ENCODE measurements at places on chromosomes 1 and 21. TPM values are rescaled to one million over a fixed set of nuclear protein-coding genes. Genes with fewer than 3 reads are reported as not detected.

WARS2 gene
- total RNA-seq = 17.3 TPM

CD53 gene
- total RNA-seq = not detected

SSR2 gene
- 681 TPM for total RNA-seq

PGLYRP4 gene
- total RNA-seq = not detected
